Testis (tissue), 5 donors: ENCODE measurements at places on chromosomes 7 and 10.

DNA sequence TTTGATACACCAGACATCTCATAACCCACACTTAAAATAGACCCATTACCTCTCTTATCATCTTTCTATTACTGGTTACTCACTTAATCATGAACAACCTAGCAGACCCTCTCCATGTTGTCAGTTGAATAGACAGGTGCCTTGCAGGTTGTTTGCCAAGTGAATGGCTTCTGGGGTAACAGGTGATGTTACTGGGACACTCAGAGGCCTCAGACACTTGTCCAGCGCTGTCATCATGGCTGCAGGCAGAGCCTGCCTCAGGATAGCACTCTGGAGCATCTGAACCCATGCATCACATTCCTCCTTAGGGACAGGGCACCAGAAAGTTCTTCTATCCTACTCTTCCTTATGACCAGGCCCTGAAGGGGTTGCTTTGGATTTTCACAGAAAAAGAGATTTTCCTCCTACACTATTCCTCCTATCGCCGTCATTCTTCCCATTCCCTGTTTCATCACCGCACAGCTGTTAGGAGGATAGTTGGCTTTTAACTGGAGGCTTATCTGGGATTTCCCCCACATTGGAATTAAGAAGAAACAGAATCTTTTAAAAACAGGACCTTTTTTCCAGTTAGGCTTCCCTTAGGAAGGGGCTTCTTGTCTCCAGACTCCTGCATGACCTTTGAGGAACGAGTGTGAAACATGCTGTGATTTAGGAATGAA is 182.1 kb downstream of the VTI1A start:
- DNase-seq: no peak

- no peak for DNase-seq
Observed at GRCh38 chr7:141754939-141755338, 9.0 kb upstream of the TAS2R3 start.

GRCh38 chr10:103592186-103593021 is 98.9 kb downstream of the NEURL1 start:
- peak; percentile 41 for DNase-seq

DNA sequence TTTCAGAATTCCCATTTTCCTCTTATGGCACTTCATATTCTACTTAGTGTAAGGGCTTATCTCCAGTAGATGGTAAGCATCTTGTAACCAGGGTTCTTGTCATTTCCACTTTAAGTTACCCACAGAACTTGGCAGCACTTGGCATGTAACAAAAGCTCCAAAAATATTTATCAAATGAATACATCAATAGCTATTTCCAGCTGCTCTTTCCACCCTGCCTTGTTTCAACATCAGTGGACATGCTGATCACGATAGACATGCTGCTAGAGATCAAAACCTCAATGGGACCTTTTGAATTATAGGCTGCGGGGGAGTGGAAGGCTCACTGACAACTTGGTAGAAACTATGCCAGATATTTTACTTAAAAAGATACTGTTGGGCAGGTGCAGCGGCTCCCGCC is 32.9 kb downstream of the HOXA1 start:
- DNase-seq: no peak

- no peak for DNase-seq
Observed at GRCh38 chr10:67662415-67662814, 33.6 kb downstream of the CTNNA3 start.

DNA sequence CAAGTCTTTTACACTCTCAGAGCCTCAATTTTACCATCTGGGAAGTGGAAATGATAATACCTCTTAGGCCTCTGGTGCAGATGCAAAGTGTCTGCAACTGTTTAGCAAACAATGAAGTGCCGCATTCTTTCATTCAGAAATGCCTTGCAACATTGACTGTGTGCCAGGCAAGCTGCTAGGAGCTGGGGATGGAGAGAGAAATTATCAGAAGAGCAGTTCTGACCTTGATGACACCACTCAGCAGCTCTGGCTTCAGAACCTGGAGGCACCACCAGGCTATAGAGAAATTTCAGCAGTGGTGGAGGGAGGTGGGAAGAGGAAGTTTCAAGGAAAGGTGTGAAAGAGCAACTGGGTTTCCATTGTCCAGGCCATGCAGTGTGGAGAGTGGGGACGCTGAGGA is 78.1 kb upstream of the HABP2 start:
- no peak for DNase-seq

GRCh38 chr7:2154831-2155230 is 77.9 kb downstream of the MAD1L1 start:
- DNase-seq: no peak

GRCh38 chr10:105598207-105598606 is 957.1 kb downstream of the SORCS3 start:
- DNase-seq: no peak

- DNase-seq: no peak
Observed at GRCh38 chr7:46859963-46860475, 721.9 kb downstream of the TNS3 start.

- DNase-seq: peak; percentile 22
Observed at GRCh38 chr7:28411876-28412662, at the start of gene CREB5. CREB5 (plus strand) TSS chr7:28412518; CDS start chr7:28412915, 397 bp downstream.

- no peak for DNase-seq
Observed at GRCh38 chr10:6349846-6350535, 147.3 kb downstream of the PFKFB3 start.

DNA sequence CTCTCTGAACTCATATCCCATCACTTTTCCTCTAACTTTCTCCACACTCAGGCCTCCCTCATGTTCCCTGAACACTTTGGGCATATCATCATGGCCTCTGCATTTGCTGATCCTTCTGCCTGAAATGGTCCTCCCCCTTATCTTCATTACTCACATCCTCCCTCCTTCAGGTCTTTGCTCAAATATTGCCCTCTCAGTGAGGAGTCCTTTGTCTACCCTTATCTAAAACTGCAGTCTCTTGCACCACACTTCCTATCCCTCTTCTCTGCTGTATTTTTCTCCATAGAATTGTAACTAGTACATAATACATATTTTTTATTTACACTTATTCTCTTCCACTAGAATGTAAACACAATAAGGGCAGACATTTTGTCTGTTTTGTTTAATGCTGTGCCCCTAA is 41.7 kb downstream of the DNAJC1 start:
- DNase-seq: no peak

- peak; percentile 1 for DNase-seq
Observed at GRCh38 chr10:131000743-131001142, 310.8 kb downstream of the TCERG1L start.

- no peak for DNase-seq
Observed at GRCh38 chr7:70267381-70268120, 669.3 kb downstream of the AUTS2 start.

DNA sequence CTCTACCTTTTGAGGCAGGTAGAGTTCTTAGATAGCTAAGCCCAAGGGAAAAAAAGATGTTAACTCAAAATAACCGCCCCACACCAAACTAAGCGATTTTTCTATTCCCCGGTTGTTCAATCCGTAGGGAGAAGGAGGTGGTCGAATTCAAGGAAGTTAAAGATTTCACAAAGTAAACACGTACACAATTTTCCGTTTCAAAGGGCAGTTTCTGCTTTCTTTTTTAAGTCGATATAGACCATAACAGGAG is 842 bp downstream of the KBTBD2 start:
- no peak for DNase-seq

DNA sequence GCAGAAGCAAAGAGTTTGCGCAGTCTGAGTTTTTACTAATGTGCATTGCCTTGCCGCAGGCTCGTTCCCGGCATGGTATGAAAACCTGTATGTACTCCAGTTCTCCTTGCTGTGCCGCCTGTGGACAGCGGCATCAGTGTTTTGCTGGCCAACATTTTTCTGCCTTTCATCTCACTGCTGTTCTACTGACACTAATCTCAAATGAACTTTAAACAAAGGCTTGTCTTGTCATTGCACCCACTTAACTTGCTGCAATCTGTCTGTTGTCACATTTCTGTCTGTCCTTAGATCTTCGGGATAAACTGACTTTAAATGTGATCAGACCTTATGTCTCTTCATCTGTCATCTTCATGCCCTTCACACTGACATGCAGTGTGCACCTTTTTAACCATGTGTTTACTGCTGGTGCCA is 71.7 kb upstream of the ZNRF2 start:
- DNase-seq: no peak

DNA sequence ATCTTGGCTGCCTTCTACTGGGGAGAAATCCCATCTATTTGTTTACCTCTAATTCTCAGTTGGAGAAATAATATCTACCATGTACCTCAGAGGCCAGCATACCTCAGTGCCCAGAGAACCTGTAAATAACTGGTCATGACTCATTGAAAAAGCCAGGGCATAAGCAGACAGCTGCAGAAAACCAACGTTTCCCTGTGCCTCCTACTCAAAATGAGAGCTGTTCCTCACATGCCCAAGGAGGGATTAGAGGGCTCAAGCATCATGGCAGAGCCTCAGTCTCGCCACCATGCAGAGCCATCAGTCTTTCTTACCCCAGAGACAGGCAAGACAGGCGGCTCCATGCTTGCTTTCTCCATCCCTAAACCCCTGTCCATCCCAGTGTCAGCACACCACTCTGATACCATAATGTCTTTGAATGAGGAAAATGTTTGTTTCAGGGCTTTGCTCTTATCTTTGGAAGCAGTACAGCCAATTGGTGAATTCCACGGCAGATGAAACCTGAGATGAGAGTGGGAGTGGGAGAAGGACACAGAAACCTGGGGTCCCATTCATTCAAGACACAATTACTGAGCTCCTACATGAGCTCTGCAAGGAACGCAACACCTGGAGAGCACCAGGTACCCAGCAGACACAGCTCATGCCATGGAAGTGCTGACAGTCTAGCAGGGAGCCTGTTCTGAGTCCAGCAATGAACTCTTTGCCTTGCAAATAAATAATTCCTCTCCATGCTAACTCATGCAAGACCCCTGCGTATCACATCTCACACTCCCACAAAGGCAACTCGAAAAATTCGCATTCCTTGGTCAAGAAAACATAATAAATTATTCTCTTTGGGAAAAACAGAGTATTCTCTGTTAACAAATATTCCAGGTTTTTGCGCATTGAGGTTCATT is 21.1 kb downstream of the PON1 start:
- DNase-seq: no peak

DNA sequence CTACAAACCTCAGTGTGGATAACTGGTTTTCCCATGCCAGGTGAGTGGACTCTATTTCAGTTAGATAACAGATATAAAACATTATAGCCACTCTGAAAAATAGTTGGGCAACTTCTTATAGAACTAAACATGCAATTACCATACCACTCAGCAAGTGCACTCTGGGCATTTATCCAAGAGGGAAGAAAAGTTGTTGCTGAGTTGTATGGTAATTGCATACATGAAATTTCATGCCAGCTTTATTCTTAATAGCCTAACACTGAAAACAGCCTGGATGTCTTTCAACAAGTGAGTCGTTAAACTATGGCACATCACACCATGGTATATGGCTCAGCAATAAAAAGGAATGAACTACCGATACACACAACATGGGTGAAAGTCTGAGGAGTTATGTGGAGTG is 10.6 kb upstream of the UPP1 start:
- no peak for DNase-seq

DNA sequence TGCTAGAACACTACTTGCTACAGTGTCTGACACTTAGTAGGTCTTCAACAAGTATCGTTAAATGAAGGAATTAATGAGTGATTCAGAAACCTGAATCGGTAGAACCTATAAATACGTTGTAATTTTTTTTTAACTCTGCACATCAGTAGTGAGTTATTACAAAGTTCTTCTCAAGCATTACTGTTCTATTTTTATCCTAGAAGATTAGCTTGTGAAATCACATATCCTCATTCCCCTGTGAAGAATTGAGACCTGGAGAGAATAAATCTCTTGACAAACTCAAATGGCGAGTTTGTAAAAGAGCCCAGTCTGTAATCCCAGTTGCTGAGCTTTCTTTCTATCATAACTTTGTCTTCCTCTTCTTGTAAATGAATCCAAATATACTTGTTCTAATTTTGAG is 34.7 kb downstream of the HYAL4 start:
- no peak for DNase-seq

DNA sequence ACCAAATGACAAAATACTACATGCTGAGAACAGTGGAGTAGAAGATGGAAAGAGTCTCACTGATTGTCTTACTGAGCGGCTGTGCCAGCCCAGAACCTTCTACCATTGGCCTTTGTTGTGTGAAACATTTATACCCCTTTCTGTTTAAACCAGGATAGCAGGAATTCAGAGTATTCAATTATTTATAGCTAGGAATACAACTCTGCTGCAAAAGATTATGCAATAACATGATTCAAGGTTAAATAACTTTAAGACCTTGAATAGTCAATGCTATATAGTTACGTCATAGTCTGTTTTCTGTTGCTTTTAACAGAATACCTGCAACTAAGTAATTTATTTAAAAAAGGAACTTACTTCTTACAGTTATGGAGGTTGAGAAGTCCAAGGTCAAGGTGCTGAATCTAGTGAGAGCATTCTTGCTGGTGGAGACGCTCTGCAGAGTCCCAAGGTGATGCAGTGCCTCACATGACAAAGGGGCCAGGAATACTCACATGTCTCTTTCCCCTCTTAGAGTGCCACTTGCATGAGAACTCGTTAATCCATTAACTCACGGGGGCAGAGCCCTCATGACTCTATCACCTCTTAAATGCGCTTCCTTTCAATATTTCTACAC is 371.8 kb downstream of the MDFIC start:
- no peak for DNase-seq

DNA sequence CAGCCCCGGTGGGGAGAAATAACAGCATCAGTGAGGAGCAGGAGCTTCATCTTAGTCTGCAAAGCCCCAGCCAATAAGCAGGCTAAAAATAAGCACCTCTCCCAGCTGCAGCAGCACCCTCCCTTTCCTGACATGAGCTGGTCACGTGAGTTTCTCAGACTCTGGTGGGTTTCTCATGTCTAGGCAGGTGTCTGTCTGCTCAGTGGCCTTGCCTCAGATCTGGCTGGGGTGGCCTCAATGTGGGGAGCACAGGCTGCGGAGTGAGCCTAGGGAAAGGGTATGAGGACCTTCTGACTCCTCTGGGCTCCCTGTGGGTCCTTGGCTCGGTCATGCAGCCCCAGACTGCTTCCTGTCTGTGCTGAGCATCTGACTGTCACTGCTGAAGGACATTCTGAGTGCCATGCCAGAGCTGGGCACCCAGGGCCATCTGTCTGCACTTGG is 81.6 kb upstream of the LRRC4 start:
- DNase-seq: no peak

- DNase-seq: no peak
Observed at GRCh38 chr10:5888351-5888750, 1.3 kb downstream of the ANKRD16 start.

GRCh38 chr7:106643216-106644000 is 17.6 kb downstream of the CCDC71L start:
- DNase-seq: no peak

DNA sequence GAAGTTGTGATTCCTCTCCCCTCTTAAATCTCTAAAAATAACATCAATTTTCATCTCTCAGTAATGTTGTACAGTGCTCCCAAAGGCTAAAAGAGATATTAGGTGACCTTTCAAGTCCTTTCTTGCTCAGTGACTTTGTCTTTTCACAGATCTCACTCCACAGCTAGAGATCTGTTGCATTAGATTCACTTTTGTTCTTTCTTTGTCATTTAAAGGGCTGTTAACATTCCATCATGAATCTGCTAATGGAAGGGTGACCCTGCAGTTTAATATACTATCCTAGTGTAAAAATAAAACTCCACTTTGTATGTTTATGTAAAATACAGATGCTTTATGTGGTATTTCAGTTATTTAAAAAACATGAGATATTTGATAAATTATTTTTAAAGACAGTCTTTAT is 30.5 kb downstream of the GNAI1 start:
- no peak for DNase-seq
